ENCODE measurements at places on chromosomes 12 and 14.

GRCh38 chr12:126873701-126874100 is 1393.3 kb upstream of the TMEM132C start:
- DNase-seq, result no peak

DNA sequence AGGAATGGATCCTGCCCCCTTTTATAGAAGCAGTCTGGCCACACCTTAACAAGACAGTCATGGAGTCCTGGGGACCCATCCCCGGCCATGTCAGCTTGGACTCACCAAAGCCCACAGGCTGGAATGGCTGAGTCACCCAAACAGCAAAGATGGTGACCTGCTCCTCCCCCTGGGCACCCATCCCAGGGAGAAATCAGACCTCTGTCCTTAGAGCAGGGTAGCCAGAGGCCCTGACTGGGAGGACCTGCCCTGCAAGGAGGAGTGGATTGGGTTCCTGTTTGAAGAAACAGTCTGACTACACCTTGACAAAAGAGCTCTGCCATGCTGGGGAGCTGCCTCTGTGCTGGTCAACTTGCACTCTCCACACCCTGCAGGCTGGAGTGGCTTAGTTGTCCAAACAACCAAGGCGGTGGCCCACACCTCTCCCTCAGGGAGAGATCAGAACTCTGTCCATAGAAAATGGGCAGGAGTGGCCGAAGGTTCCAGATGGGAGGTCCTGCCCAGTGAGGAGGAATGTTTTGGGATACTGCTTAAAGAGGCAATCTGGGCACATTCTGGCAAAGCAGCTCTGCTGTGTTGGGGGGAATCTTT is 16.6 kb downstream of the MGP start:
- DNase-seq, result no peak

DNA sequence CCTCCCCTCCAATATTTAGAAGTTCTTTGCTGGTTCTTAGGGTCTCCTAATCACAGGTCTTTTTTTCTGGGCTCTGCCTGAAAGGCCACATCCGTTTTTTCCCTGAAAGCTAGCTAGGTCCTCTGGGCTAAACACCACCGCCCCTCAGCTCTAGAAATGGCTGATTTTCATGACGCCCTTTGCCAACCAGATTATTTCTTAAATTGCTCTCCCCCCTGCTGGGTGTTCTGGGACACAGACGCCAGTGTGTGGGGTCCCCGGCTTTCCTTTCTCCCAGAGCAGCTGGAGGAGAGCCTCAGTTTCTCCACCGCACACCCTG is 45.3 kb upstream of the ATP23 start:
- no peak for DNase-seq

DNA sequence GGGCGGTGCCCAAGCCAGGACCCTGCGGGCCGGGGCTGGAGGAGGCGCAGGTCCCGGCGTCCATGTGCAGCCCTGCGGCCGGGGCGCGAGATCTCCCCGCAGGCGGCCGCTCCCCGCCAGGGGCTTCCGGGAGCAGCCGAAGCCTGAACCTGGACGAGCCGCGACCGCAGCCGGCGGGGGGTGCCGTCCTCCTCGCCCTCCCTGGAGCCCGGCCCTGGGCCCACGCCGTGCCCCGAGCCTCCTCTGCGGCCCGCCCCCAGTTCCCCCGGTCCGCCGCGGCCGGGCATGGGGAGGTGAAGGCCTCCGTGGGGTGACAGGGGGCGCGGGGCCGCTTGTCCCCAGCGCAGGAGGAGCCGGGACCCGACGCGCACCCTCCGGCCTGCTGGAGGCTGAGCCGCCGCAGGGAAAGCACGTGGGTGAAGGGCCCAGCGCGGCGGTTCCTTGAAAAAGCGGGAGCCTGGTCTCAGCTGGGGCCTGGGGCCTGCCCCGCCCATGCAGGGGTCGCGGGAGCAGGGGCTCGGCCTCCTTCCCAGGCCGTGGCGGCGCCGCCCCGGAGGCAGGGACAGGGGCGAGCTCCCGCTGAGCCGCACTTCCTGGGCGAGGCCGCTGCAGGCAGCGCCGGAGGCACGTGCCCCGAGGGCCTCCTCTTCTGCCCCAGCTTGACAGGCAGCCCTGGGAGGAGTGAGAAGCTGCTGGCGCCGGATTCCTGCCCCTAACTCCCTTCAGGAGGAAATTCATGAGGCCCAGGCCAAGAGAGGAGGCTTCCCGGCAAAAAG is 55.6 kb upstream of the PPP2R5C start:
- peak; percentile 32 for DNase-seq

GRCh38 chr12:30863839-30864238 is 62.7 kb upstream of the TSPAN11 start:
- DNase-seq, result no peak

DNA sequence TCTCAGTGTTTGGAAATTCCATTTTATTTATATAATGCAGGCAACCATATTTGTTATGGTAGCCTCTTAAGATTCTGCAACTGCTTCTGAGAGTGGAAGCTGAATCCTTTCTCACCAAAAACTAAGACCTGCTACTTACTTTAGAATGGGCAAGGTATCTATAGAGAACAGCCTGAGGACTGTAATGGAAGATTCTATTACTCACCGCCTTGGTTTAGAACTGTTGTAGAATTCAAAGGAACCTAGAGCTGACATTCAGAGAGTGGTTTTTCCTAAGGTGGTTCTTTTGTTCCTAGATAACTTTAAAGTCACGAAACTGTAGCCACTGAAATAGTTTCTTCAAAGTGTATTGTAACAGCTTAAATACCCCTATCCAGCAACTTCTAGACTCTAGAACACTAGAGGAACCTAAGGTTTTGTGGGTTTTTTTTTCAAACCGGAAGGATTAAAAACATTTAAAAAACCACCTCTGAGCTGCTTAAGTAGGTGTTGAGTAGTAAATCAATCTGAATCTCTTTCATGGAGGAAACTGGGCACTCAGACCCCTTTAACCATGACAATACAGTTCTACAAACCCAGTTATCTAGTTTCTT is 4.2 kb downstream of the TDP1 start:
- no peak for DNase-seq

- no peak for DNase-seq
Measured at GRCh38 chr12:116958402-116959197, 47.9 kb downstream of the FBXW8 start.

DNA sequence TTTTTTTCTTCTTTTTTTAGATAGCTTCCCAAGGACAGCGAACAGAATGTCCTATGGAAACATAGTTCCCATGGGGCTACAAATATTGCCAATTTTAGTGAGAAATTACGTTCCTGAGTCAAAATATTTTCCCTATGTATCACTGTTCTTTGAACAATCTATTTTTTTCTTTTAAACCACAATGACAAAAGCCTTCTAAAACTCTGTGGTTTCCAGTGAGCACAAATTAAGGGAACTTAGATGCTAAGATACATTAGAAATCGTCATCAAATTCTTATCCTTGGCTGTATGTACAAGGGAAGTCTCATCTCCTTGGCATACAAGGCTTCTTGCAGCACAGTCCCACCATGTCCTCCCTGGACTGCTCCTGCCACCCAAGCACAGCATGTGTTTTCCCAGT is 17.9 kb downstream of the CPM start:
- DNase-seq, result peak; percentile 12

GRCh38 chr14:33408291-33408690 is 469.6 kb downstream of the NPAS3 start:
- no peak for DNase-seq

DNA sequence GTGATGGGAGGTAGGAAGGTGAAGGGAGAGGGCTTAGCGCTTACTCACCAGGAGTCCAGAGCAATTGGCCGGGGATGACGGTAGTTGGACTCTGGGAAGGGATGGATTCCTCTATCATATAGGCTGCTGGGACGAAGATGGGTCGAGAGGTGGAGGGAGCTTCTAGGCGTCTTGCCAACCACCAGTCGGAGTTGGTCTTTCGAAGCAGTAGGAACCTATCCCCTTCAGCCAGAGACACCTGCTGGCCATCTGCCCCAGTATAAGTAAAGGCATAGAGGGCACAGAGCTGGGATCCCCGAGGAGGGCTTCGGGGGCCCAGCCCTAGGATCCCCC is 657 bp downstream of the ARHGAP9 start:
- no peak for DNase-seq

- peak; percentile 16 for DNase-seq
Measured at GRCh38 chr14:82313889-82314288, 780.2 kb upstream of the SEL1L start.

DNA sequence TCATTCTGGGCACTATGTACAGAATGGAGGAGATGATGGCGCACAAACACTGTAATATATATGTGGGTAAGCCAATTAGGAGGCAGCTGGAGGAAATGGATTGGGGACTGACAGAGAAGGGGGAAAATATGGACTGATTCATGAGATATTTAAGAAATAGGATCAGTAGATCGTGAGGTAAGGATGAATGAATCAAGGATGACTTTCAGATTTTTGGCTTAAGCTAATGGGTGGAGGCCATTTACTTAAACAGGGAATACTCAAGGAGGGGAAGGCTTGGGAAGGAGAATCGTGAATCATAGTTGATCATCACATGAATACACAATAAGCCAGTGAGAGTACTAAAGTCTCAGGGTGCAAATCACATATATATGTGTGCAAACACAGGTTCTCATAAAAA is 11.2 kb upstream of the GNPNAT1 start:
- DNase-seq, result no peak

DNA sequence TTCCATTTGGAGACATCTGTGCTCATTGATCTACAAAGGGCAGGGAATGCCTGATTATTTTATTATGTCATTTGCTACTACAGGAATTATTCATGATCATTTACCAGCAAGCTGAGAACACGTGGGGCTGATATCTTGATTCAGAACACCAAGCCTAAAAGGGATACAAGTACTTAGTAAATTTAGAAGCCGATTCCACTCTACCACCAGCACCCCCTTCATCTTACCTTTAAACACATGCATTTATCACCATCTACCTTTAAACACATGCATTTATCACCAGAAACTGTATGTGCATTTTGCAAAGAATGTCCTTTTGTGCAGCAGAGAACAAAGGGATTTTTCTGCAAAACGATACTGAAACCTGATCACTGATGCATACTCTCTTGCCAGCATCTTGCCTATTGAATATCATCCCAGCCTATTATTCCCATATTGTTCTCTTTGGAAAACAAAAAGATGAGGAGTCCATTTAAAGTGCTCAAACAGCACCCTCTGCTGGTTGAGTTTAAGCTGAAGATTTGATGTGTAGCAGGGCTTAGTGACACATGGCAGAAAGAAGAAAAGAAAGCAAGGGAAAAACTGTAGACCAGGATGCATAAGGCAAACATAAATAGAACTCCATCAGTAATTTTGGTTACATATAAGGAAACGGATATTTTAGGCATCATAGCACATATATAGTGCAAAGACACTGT is 132.6 kb upstream of the PLEKHG7 start:
- peak; percentile 91 for DNase-seq

DNA sequence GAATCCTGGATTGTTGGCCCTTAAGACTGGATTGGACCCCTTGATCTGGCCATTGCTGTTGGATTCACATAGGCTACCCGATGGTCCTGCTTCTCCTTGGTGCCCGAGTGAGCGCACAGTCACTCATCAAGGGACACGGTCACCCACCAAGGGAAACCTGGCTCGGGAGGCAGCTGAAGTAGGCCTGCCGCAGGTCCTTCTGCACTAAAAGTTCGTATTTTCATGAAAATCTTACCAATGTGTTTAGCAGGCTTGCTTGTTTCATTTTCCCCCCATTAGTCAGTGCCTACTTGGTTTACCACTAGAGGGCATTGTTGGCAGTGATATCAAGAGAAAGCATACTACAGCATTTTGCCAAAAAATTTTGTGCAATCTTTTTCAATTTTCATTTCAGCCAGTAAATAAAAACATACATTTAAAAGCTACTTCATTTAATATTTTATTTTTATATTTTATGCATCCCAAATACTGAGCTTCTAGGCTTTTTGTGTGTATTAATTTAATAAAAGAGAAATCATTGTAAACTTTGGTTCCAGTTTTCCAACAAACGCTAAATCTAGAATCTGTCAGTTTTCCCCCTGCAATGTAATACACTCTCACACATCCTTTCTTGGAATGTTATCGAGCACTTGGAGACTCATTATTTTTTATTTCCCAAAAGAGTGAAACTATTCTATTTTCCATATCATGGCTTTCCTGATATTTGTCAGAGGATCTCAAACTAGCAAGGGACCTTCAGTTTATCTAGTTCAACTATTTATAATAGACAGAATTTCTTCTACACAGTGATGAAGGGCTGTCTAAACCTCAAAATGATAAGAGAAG is 116.7 kb downstream of the LMNTD1 start:
- DNase-seq, result peak; percentile 84

GRCh38 chr14:103763730-103764488 is 48.3 kb downstream of the ZFYVE21 start:
- DNase-seq, result no peak

DNA sequence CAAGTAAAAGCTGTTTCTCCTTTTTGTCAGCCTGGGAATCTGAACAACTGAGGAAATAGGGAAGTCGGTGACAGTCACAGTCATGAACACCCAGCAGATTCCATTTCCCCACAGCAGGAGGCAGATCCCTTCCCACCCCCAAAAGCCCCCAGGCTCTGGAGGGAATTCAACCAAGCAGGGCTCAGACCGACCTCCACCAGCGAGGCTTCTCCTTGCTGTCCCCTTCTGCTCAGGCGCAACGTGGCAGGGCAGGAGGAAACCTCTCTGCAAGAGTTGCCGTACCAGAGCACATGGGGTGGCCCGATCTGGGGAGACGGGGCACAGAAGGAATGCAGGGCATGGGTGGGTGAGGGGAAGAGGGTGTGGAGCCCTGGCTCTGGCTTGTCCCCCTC is 319 bp downstream of the GALNT6 start:
- no peak for DNase-seq

DNA sequence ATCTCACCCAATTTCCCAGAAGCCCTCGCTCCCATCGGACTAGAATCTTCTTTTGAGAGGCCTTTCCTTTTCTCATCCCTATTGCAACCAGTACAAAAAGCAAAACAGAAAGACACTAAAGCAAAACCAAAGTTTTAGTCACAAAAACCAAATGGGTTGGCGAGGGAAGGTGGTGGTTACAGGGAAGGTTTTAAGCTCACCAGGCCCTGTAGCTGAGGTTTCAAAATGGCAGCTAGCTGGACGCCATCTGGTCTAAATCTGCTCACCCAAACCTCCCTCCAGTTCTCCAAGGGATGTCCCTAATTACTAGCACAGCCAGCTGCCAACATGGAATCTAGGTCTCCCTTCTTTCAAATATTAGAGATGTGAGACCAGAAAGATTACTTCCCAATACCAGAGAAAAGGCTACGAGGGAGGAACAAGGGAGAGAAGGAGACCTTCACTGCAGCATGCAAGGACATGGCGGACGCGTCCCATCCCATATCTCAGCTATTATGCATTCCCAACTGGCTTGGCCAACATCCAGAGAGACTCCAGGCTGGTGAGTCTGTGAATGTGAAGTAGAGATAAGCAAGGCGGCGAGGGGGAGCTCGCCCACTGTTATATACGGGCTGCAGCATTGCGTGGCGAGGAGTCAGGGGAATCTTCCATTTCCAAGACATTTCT is 70.8 kb downstream of the DPF3 start:
- no peak for DNase-seq

GRCh38 chr12:75844049-75844770 is 187.4 kb downstream of the PHLDA1 start:
- no peak for DNase-seq

DNA sequence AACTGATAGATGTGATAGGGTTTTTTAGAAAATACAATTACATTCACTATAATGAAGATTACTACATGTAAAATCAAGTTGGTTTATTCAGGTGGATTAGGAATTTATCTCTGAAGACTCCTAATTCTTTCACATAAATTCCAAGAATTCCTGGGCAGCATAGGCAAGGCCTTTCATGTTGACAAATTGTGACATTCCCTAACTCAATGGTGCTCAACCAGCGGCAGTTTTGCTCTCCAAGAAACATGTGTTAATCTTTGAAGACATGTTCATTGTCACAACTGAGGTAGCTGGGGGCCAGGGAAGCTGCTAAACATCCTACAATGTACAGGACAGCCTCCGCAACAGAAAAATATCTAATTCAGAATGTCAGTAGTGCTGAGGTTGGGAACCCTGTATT is 46.3 kb downstream of the PTPRQ start:
- DNase-seq, result no peak

- DNase-seq, result no peak
Measured at GRCh38 chr12:50647031-50647430, 116.9 kb upstream of the ATF1 start.

Measured in muscle of arm (tissue), 14 donors.